Ecto neural progenitor cell (in vitro differentiated cells): ENCODE measurements at places on chromosomes 5 and 9.

- DNase-seq = no peak
Measured at GRCh38 chr5:124671193-124671592, 75.2 kb downstream of the ZNF608 start.

- DNase-seq = peak; percentile 29
Measured at GRCh38 chr9:91945277-91946085, 4.5 kb downstream of the ROR2 start.

- peak; percentile 59 for DNase-seq
Measured at GRCh38 chr9:114288193-114289091, 34.5 kb upstream of the ORM1 start.

- DNase-seq = peak; percentile 90
Measured at GRCh38 chr5:80082731-80083100, 47.6 kb downstream of the THBS4 start.

- peak; percentile 82 for DNase-seq
Measured at GRCh38 chr5:171629628-171630349, 155.8 kb upstream of the SMIM23 start.

DNA sequence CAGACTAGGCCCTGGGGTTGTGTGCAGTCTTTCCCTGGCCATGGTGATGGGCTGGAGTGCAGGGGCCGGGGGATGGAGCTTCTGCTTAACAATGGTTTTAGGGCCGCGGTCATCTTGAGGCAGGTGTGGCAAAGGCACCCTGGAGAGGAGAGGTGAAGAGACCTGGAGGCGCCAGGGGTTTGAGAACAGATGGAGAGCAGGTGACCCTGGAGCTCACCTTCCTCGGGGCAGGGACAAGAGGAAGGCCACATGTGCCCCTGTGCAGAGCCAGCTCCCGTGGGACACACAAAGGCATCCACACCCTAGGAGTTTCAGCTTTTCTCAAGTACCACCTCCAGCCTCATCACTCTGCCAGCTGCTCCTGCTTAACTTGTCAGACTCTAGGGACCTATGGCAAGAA lies 46.4 kb upstream of the SH3GL2 start:
- no peak for DNase-seq

- peak; percentile 41 for DNase-seq
Measured at GRCh38 chr9:134536101-134536900, 105.3 kb upstream of the COL5A1 start.
